ENCODE measurements at places on chromosomes 3 and 15. TPM values are rescaled to one million over a fixed set of nuclear protein-coding genes. Genes with fewer than 3 reads are reported as not detected.
A peak's percentile ranks its signal among the peaks of the same experiment; 100 is the strongest.

The RBMS3 gene
- polyA plus RNA-seq = 14.1 TPM

- no peak for DNase-seq
Observed at GRCh38 chr15:88636050-88636449, 2.8 kb upstream of the ISG20 start.

- DNase-seq = peak; percentile 74
Observed at GRCh38 chr3:170414202-170414663, 4.4 kb upstream of the CLDN11 start.

The GPR62 gene
- 0.57 TPM for polyA plus RNA-seq

- DNase-seq = no peak
Observed at GRCh38 chr3:37730825-37731224, 130.9 kb upstream of the CTDSPL start.

- DNase-seq = no peak
Observed at GRCh38 chr3:16304061-16305010, 39.3 kb downstream of the OXNAD1 start.

GRCh38 chr15:61764981-61765380, 295.3 kb downstream of the VPS13C start:
- DNase-seq = no peak

The SLC25A38 gene
- 32.6 TPM for polyA plus RNA-seq

The PFKFB4 gene
- 3.7 TPM for polyA plus RNA-seq

The CCR3 gene
- not detected for polyA plus RNA-seq

DNA sequence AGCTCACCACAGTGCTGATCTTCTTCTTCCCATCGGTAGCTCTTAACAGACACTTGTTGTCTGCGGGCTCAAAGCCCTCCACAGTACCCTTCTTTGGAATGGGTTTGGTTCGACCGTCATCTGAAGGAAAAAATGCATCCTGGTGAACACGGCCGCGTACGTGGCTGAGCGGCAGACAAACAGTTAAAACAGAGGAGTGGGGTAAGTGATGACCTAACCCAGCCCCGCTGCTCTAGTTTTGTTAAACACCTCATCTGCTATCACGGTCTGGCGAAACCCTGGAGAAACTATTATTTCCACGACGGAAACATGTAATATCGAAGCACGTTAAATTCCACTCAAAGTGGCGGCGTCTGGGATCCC, 725 bp downstream of the SRP14 start:
- no peak for DNase-seq

GRCh38 chr15:57031082-57031481, 112.6 kb downstream of the TCF12 start:
- no peak for DNase-seq

The CDHR4 gene
- not detected for polyA plus RNA-seq

- no peak for DNase-seq
Observed at GRCh38 chr3:33052671-33053070, 44.3 kb downstream of the GLB1 start.

DNA sequence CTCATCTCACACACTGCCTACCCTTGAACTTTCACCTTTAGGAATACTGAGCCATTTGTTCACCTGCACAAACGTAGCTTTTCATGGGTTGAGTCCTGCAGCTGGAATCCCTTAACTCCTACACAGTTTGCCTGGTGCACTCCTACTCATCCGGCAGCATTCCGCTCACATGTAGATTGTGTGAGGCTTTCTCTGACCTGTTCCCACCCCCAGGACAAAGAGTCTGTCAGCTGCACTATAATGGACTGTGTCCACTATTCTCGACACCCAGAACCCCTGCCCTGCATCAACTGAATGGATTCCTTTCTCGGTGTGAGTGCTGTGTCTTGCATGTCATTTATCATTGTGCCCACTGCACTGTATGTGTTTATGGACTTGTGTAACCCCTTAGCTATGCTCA, 54.9 kb downstream of the EPHB3 start:
- DNase-seq = no peak

GRCh38 chr3:24578951-24579421, 84.3 kb upstream of the THRB start:
- no peak for DNase-seq

GRCh38 chr3:169242708-169243513, 420.6 kb downstream of the MECOM start:
- peak; percentile 60 for DNase-seq

The KCNMB3 gene
- 4.4 TPM for polyA plus RNA-seq

The PLS1 gene
- 25.2 TPM for polyA plus RNA-seq

The FSTL1 gene
- polyA plus RNA-seq = 615 TPM

DNA sequence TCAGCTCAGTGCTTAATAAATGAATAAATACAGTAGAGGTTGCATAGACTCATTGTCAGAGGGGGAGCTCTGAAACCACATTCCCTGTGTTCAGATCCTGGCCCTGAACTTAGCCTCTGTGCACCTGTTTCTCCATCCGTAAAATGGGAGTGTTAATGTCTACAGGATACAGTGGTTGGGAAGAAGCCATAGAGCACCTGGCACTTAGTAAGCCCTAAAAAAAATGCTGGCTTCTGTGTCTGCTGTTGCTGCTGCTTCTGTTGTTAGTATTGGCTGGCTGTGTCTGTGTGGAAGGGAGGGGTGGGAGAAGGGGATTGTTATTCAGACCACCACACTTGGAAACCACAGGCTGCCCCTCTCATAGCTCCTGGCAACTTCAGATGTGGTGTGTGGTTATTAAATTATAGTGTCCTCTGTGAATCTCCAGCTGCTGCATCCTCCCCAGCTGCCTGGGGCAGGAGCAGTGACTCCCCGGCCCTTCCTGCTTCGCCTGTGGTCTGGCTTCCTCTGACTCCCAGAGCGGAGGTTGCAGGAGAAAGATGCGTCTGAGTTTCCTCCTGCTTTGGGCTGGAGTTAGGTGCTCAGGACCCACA, 31.0 kb downstream of the FGD5 start:
- no peak for DNase-seq

The ATP10A gene
- 5.2 TPM for polyA plus RNA-seq

GRCh38 chr3:195210266-195210973, 60.5 kb downstream of the XXYLT1 start:
- DNase-seq = peak; percentile 47

DNA sequence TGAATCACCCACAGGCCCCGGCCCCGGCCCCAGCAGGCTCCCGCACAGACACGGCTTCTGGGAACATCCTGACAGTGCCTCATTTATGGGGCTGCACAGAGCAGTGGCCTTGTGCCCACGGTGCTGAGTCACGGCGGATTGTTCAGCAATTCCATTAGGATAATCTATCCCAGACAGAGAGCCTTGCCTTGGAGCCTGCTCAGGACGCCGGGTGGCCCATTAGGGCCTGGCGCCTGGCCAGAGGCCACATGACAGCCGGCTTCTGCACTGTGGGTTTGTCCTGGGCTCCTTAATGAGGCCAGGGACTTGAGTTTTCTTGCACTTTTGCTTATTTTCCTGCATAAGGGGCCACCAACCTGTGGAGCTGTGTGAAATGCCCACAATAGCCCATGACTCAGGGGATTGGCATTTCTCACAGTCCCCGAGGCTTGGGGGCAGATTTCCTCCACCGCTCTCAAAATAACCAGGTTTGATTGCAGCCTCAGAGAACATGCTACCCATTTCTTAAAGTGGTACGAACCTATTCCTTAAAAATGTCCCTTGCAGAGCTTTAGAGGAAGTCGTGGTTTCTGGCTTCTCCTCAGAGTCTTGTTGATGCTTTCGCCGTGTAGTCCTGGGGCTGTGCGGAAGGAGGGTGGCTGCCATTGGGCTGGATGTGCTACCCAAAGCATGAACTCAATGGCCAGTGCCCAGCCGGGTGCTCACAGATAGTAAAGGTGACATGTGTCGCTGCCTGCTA, 19.0 kb downstream of the SYNM start:
- DNase-seq = peak; percentile 40

The POLR2M gene
- 85.4 TPM for polyA plus RNA-seq

The HDAC11 gene
- 24.2 TPM for polyA plus RNA-seq

The ECE2 gene
- polyA plus RNA-seq = not detected

- peak; percentile 38 for DNase-seq
Observed at GRCh38 chr3:100709842-100710260, 557 bp downstream of the TFG start.

DNA sequence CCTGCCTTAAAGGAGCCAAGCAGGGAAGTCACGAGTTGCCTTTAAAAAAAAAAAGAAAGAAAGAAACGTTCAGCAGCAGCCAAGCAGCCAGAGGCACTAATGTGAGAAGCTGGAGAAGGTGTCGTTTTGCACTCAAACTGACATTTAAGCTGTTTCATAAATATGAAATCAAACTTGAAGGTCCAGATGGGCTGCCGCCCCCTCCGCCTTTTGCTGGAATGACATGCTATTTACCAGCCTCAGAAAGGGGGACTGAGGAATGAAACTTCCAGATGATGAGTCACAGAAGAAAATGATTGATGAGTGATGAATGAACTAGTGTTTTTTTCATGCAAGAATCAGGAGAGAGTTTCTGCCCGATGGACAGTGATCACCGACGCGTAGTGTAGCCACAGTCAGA, 396.8 kb downstream of the IGSF11 start:
- DNase-seq = no peak

DNA sequence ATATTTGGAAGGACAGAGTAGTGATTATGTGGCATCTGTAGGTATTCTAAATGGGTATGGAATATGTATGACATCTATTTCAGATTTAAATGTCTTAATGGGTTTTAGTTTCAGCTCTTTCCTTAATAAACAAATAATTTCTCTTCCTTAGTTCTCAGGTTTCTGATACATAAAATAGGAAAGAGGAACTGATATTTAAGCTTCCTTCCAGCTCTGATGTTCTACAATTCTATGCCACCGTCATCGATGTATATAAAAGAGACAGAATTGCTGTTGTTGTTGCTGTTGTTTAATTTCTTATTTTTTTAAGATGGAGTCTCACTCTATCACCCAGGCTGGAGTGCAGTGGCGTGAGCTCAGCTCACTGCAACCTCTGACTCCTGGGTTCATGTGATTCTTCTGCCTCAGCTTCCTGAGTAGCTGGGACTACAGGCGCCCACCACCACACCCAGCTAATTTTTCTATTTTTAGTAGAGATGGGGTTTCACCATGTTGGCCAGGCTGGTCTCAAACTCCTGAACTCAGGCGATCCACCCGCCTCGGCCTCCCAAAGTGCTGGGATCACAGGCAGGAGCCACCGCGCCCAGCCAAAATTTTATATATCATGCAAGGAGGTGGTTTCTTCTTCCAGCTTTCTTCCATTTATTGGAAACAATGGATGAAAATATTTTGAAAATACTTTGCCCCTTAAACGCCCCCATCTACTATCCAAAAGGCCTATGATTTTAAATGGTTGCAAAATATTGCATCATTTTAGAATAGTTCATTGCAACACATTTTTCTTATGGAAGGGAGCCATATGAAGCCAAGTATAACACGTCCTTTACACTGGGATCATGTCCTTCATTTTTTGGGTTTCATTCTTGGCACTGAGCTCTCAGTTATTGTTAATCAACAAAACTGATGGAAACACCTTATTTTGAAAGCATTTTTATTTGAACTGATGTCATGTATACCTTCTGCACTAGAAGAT, 13.9 kb upstream of the C15orf61 start:
- DNase-seq = no peak

DNA sequence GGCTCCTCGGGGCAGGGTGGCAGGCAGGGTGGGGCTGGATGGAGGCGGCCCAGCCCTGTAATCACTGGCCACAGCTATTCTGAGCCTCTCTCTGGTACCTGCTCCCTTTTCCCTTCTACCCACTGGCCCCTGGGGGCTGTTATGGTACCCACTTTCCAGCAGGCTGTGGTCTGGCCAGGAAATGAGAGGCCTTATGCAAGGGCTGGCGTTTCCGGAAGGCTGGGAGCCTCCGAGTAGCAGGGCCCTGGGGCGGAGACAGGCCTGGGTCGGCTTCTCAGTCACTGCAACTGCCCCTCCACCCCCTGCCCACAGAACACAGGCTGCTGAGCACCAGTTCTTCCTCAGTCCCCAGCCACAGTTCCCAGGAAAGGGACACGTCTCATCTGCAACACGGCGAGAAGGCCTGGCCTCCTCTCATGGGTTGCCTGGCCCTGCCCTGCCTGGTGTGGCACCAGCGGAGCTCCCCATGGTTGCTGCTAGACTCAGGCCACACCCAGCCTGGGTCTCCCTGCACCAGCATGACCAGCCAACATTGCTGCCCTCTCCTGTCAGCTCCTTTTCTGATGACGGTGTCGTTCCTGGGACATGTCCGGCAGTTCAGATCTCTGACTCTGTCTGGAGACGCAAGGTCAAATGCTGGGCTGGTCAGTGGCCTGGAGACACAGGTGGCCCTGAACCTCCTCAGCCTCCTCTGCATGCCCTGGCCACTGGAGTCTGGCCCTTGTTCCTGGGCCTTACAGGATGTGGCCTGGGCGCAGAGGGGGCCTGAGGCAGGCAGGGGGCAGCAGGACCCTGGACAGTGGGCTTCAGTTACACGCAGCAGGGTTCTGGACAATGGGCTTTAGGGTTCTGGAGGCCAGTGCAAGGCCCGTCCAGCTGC, 6.5 kb downstream of the CHST13 start:
- no peak for DNase-seq

The CPNE4 gene
- 0.51 TPM for polyA plus RNA-seq

DNA sequence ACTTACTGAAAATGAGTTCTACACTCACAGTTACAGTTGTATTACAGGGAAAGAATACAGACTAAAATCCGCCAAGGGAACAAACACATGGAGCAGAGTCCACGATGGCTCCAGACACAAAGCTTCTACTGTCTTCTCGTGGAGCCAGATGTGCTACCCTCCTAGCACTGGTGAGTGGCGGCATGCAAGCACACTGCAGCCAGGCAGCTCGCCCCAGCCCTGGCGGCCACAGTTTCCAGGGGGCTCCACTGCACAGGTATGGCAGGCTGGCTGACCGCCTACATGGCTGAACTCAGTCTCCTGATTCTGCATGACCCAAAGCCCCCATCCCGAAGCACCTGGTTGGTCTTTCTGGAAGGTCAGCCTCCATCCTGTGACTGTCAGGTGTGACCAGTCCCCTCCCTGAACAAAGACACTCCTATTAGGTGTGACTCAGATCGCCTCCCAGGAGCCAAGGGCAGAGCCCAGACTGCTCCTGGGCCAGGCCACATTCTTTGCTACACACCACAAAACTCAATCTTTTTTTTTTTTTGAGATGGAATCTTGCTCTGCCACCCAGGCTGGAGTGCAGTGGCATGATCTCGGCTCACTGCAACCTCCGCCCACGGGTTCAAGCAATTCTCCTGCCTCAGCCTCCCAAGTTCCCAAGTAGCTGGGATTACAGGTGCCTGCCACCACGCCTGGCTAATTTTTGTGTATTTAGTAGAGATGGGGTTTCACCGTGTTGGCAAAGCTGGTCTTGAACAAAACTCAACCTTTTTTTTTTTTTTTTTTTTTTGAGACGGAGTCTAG, 51.5 kb downstream of the CFAP92 start:
- no peak for DNase-seq

DNA sequence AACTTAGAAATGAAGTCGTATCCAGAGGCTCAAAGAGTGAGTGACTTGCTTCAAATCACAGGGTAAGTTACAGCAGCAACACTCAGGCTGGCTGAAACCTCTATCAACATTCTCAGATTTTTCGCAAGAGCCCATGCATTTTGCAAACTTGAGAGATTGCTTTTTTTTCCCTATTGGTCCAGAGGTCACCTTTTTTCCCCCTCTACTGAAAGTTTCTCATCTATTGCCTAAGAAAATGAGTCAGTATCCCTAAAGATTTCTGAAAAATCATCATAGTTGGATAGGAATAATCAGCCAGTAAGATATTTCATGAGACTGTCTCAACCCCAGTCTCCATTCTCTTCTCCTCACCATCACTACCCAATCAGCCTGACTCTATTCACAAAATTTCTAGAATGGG, 410.6 kb downstream of the FOXP1 start:
- no peak for DNase-seq

The UBAP1L gene
- polyA plus RNA-seq = 3.2 TPM
